ENCODE measurements at places on chromosomes 5 and 9. TPM values are rescaled to one million over a fixed set of nuclear protein-coding genes. Genes with fewer than 3 reads are reported as not detected.

GRCh38 chr5:64576250-64576649 is 70.4 kb downstream of the RGS7BP start:
- ATAC-seq = no peak

DNA sequence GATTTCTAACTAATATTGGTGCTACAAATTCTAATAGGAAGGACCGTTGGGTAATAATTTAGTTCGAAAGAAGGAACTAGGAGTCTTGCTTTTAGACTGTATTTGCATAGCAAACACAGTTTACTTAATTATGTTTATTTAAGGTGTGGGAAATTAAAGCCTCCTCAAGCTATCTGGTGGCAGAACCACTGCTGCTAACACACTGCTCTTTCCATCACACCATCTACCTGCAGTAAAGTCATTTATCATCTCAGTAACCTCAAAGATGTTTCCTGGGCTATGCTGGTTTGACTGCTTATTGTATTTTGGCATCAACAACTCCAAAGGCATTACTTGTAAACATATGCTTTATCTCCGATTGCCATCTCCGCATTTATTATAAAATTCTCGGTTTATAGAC is 114.3 kb downstream of the DEPDC1B start:
- no peak for ATAC-seq

DNA sequence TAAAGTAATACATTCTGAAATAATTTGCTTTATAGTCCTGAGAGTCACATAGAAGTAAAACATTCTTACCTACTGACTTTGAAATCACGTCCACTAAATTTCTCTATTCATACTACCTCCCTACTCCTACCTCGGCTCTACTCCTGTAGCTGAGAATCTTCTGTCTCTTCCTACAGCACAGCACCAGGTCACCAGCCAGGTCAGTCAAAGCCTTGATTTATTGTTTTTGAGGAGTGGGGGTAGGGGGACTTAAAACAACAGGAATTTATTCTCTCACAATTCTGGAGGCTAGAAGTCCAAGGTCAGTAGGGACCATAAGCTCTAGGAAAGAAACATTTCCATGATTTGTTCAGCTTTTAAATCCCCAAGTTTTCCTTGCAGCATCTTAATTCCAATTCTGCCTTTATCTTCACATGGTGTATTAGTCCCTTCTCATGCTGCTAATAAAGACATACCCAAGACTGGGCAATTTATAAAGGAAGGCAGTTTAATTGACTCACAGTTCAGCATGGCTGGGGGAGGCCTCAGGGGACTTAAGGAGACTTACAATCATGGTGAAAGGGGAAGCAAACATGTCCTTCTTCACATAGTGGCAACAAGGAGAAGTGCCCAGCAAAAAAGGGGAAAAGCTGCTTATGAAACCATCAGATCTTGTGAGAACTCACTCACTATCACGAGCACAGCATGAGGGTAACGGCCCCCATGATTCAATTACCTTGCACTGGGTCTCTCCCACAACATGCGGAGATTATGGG is 49.6 kb upstream of the CCNG1 start:
- ATAC-seq = no peak

GRCh38 chr5:23419115-23419514 is 88.3 kb upstream of the PRDM9 start:
- ATAC-seq = no peak

GRCh38 chr9:126483468-126484073 is 130.2 kb upstream of the LMX1B start:
- no peak for ATAC-seq

F12 gene
- total RNA-seq = 32.8 TPM

CAVIN4 gene
- 0.08 TPM for total RNA-seq

DAB2 gene
- 3.6 TPM for total RNA-seq
